ENCODE measurements at places on chromosomes 11 and 22.

DNA sequence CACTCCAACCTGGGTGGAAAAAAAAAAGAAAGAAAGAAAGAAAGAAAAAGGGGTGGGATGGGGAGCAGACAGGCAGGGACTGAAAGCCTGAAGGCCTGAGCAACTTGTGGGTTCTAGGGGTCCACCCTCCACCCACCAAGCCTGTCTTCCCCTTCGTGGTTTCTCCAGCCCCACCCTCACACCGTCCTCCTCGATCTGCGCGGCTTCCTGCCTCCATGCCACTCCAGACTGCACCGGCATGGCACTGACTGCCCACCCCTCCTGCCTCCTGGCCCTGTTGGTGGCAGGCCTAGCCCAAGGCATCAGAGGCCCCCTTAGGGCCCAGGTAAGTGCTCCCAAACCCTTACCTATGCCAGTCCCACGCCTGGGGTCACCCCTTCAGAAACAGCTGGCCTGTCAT lies at the start of gene CTSW:
TSS of gene CTSW (plus strand) at position 221 of the 400 bp plus-strand sequence. CDS start at position 239, 18 bp downstream.
- no peak for DNase-seq

- no peak for DNase-seq
Measured at GRCh38 chr22:37753746-37754145, 54.0 kb upstream of the GCAT start.

DNA sequence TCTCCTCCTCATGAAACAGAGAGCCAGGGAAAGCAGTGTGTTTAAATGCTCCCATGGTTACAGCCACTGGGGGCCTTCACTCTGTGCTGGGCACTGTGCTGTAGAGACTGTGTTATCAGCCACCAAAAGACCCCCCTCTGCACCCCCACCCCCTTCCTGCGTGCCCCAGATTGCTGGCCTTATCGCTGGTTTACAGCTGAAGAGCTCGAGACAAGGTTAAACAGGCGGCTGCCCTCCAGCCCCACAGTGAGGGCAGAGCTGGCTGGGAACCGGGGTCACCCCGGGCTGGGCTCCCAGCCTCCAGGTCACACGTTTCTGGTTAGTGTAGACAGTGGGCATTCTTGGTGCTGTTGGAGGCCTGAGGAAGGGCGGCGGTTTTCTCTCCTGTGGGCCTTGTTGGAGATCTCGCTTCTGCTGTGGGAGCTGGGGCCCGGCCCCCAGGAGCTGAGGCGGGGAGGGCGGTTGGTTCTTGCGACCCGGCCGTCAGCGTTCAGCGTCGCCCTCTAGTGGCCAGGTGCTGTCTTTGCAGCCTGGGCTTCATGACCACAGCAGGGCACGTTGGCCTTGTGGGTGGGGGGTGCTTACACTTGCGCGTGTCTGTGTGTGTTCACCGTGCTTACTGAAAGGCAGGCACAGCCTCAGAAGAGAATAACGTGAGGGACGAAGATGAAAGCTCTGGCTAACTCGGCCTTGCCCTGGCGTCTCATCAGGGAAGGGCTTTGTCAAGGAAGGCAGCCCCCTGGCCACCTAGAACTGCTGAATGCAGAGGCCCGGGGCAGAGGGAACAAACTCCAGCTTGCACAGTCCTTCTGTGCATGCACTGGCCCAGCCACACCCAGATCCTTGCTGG lies 40.8 kb downstream of the TBC1D22A start:
- DNase-seq: no peak

GRCh38 chr11:67504005-67504949 lies 886 bp downstream of the PITPNM1 start:
- DNase-seq: peak; percentile 40

All from fibroblast of skin of scalp (primary cell).